ENCODE measurements at places on chromosomes 16 and 17.

GRCh38 chr17:77143306-77143705 is 2.5 kb downstream of the SEC14L1 start:
- no peak for DNase-seq

GRCh38 chr17:20562587-20562986 is 16.9 kb upstream of the CDRT15L2 start:
- DNase-seq, result no peak

- DNase-seq, result no peak
Observed at GRCh38 chr16:67441907-67442306, 11.0 kb downstream of the HSD11B2 start.

DNA sequence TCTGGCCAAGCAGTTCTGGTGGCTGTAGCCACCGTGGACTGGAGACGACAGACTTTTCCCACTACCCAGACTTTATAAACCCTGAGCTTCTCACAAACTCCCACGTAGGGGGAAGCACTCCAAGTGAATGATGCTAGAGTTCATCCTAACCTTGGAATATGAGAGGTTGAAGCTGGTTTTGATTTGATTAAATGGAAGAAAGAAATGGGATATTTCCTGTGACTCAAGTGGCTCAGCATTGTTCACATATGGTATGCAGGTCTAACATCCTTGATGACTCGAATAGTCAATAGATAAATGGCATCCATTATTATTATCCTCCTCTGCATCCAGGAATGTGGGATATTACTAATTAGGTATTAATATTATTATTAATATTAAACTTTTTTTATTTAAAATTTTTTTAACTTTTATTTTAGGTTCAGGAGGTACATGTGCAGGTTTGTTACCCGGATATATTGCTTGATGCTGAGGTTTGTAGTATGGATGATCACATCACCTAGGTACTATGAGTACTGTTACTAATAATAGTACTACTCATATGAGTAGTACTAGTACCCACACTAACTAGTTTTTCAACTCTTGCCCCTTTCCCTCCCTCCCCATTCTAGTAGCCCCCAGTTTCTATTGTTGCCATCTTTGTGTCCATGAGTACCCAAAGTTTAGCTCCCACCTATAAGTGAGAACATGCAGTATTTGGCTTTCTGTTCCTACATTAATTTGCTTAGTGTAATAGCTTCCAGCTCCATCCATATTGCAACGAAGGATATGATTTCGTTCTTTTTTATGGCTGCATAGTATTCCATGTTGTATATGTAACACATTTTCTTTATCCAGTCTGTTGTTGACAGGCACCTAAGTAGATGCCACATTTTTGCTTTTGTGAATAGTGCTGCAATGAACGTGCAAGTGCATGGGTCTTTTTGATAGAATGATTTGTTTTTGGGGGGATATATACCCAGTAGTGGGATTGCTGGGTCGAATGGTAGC is 22.9 kb downstream of the PIK3R6 start:
- no peak for DNase-seq

GRCh38 chr17:50469671-50470305 is 1.1 kb upstream of the CHAD start:
- no peak for DNase-seq

DNA sequence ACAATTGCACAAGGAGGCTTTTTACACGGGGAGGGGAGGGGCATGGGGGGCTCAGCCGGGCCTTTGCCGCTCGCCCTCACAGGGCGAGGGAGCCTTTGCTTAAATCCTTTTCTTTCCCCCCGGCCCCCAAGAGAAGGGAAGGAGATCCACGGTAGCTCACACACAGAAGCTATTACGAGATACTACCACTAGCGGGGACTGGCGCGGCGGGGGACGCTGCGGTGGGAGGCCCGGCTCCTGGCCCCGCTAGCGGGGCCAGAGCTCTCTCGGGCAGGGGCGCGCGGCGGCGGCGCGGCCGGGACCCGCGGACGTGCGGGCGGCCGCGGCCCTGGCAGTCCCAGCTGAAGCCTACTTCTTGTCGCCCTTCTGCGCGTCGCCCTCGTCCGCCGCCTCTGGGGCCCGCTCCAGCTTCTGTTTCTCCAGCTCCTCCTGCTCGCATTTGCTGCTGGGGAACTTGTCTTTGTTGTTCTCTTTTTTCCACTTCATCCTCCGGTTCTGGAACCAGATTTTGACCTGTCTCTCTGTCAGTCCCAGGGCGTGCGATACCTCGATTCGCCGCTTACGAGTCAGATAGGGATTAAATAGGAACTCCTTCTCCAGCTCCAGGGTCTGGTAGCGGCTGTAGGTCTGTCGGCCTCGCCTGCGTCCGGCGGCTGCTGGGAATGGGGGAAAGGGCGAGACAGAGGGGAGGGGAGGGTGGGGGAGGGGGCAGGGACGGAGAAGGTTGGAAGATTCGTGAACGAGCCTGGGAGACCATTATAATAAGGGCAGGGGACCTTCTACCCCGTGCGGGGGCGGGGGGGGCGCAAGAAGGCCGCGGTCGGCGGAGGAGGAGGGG is 2.0 kb downstream of the HOXB8 start:
- peak; percentile 39 for DNase-seq

GRCh38 chr17:4950075-4950745 is 709 bp upstream of the ENO3 start:
- peak; percentile 43 for DNase-seq

GRCh38 chr17:63704259-63704576 is 4.3 kb upstream of the LIMD2 start:
- DNase-seq, result no peak

- DNase-seq, result no peak
Observed at GRCh38 chr16:22941970-22942501, 128.1 kb downstream of the HS3ST2 start.

DNA sequence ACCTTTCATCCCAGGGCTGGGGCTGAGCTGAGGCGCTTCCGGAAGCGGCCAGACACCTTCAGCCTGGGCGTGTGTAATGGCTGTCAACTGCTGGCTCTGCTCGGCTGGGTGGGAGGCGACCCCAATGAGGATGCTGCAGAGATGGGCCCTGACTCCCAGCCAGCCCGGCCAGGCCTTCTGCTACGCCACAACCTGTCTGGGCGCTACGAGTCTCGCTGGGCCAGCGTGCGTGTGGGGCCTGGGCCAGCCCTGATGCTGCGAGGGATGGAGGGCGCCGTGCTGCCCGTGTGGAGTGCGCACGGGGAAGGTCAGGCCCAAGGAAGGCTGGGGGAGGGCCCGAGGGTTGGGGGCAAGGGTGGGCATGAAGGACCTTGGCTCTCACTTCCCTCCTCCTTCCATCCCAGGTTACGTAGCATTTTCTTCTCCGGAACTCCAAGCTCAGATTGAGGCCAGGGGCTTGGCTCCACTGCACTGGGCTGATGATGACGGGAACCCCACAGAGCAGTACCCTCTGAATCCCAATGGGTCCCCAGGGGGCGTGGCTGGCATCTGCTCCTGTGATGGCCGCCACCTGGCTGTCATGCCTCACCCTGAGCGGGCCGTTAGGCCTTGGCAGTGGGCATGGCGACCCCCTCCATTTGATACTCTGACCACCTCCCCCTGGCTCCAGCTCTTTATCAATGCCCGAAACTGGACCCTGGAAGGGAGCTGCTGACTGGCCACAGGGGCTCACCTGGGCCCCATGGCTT is 19.6 kb downstream of the PFAS start:
- no peak for DNase-seq

DNA sequence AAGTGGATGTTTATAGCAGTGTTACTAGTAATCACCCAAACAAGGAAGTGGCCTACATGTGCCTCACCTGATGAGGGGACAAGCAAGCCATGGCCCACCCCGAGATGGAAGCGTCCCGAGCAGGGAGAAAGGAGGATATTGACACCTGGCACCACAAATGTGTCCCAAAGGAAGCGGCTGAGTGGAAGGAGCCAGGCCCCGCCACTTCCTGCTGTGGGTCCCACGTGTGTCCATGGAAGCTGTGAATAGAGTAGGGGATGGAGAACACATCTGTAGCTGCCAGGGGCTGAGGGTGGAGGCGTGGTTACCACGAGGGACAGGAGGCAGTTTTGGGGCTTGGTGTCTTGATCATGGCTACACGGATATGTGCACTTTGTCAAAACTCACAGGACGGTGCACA is 49.2 kb downstream of the KCNJ12 start:
- DNase-seq, result no peak

- DNase-seq, result no peak
Observed at GRCh38 chr16:11456741-11457140, 111.5 kb downstream of the RMI2 start.

DNA sequence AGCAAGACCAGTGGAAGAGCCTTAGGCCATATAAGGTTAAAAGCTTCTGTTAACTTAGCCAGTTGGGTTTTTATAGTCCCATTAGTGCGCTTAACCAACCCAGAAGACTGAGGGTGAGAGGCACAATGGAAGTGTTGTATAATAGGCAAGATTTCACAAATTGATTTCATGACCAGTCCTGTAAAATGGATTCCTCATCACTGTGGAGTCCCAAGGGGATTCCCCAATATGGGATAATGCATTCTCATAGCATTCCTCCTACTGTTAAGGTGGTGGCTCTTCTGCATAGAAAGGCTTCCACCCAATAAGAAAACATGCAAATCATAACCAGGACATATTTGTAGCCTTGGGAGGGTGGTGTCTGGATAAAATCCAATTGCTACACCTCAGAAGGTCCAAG is 22.1 kb upstream of the B4GALNT2 start:
- peak; percentile 4 for DNase-seq

DNA sequence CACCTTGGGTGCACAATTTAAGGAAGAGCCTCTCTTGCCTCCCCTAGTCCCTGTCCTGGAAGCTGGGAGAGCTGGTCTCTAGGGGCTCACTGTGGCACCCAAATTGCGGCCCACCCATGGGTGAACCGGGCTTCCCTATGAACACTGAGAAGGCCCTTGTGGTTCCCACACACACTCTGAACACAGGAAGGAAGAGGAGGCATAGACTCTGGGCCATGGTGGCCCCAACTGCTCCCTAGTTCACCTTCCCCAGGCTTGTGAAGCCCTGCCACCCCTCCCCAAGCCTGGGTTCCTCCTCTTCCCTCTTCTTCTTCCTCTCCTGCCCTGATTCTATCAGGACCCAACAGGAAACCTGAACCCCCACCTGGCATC is 10.5 kb downstream of the SREBF1 start:
- no peak for DNase-seq

GRCh38 chr17:9814337-9814945 is 7.4 kb downstream of the GSG1L2 start:
- DNase-seq, result no peak

DNA sequence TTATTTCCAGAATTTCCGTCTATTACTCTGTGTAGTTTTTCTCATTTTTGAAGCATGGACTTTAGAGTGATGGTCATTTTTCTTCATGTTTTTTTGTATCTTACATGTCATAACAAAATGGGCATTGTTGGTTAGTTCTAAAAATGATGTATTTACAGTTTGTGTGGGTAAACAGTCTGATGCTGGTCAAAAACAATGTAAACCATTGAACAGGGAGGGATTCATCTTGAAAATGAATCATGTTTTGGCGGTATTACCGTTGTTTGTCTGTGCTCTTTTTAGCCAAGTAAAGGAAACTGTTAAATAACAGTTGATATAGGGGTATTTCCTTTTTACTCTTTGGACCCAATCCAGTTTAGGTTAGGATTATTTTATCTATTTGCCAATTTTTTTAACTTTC is 315.8 kb downstream of the BCAS3 start:
- DNase-seq, result no peak

DNA sequence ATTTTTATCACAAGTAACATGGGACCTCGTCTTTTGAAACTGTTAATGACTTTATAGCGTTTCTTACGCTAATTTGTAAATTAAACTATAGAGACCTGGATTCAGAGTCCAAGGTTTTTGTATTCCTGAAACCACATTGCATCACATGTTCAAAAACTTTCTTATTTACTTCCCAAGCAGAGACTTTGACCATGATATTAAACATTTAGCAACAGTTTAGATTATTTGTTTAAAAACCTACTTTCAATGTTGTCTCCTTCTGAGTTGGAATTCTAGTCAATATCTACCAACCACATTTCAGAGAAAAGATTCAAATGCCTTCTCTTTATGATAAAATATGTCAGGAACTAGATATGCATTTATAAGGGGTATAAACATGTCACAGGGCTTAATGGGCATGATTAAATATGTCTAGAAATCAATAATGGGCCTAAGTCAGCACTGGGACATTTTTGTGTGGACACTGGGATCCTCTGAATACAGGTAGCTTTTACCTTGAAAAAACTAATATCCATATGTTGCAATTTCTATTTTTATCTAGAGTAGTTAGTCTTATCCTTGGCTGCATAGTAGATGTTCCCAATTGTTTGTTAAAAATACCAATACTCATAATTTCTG is 6.3 kb upstream of the APOH start:
- DNase-seq, result no peak

DNA sequence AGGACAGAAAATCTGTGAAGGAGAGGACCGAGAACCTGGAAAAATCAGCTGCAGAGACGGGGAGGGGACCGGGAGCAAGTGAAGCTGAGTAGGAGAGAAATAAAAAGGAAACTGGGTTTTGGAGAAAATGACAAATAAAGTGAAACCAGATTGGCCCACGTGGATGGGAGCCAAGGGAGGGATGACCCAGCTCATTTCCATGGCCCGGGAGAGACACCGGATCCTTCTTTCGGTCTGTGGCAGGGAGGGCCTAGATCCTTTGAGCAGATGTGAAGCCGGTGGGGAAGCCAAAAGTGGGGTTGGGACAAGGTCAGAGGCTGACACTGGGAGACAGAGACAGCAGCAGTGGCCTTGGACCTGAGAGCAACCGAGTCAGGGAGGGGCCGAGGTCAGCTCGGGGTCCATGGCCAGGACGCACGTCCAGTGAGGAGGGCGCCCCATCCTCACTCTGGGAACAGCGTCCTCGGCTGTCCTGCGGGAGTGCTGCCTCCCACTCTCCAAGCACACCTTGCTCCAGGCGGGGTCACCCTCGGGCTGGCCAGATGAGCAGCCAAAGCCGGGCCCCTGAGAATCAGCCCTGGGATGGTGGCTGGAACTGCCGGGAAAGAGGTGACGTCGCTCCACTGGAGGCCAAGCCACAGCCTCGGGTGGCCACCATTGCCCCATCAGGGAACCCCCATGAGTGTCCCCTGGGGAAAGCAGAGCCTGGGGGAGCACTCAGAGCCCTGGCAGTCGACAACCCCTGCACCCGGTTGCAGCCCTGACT is 50.8 kb upstream of the CDR2 start:
- no peak for DNase-seq

DNA sequence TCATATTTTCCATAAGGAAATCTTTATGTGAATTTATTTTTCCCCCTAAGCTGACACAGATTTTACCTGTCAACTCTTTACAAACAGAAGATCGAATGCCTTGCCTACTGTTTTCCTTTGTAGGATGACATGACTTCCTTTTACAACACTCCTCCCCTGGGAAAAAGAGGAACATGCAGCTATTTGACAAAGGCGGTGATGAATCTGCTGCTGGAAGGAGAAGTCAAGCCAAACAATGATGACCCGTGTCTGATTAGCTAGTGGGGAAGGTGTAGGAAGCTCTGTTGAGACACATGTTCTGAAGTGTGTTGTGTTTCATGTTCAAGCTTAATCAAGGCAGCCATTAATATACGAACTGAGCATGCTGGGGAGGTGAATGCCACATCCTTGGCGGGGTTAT is 238.0 kb downstream of the PHKB start:
- DNase-seq, result peak; percentile 66
